CD4-positive, alpha-beta T cell (primary cell): ENCODE measurements at places on chromosomes 1 and 21.

GRCh38 chr1:238176441-238176840 lies 285.7 kb upstream of the ZP4 start:
- no peak for DNase-seq

DNA sequence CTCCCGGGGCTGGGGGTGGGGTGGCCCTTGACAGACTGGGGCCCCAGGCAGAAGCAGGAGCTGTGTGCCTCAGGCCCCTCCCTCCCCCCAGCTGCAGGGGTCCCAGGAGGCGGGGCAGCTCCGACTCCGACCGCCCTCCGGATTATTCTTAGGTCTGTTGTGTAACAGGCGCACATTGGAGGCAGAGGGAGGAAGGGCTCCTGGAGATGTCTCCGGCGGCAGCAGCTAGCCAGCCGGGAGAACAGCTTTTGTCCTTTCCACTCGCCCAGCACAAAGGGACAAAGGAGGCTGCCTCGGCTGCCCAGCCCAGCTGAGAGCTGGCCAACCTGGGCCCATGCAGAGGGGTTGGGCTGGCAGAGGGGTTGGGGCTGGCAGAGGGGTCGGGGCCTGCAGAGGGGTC lies 29.7 kb upstream of the PLCH2 start:
- no peak for DNase-seq

- DNase-seq, result no peak
Measured at GRCh38 chr1:246651012-246651695, 73.1 kb upstream of the SCCPDH start.

- no peak for DNase-seq
Measured at GRCh38 chr1:153397051-153397923, 6.4 kb upstream of the S100A8 start.

DNA sequence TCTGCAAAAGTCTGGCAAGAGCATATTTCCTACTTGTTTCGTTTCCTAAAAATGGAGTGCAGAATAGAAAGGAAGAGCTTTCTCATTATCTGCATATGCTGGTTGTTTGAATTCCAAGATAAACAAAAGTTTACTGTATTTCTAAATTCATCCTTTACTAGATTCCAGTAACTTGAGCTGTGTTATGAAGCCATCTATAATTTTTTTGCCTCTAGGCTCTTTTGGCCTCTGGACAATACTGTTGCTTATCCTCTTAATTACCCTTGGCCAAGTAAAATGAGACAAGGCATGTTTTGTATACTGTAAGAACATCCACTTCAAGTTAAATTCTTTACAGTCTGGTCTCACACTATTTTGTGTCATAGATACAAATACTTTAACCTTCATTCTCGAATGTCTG lies 45.6 kb upstream of the HFM1 start:
- DNase-seq, result no peak

DNA sequence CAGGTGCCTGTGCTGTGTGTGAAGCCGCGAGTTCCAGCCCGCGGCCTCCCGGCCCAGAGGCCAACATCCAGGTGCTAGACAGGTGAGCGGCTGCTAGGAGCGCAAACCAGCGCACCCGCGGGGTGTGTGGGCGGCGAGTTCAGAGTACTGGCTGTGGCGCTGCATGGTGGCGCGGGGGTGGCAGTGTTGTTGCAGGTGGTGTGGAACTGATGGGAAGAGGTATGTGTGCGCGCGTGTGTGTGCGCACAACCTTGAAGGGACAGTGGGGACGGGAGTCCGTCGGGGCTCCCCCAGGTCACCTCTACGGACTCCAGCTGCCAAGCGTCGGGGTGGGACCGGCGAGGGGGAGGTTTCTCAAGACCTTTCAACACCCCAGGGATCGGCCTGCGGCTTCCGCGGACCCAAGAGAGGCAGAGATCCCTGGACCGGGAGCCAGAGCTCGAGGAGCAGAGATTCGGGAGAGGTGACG lies 433 bp upstream of the DMBX1 start:
- DNase-seq, result peak; percentile 6

DNA sequence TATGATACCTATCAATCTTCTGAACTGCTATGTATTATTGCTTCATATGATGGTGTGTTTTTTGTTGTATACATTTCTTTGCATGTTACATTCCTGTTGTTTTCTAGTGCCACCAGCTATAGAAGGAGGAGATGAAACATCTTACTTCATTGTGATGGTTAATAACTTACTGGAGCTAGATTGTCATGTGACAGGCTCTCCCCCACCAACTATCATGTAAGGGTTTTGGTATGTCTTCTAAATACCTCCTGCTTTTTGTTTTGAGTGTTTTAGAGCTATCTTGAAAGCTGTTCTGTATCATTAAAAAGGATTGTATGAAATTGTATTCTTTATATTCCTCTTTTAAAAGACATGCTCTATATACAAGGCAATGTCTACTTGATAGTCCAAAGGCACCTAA lies 282.7 kb downstream of the HMCN1 start:
- no peak for DNase-seq

GRCh38 chr1:60342569-60342968 lies 269.0 kb upstream of the C1orf87 start:
- DNase-seq, result no peak

GRCh38 chr1:200242110-200243041 lies 167.5 kb downstream of the ZNF281 start:
- DNase-seq, result no peak

DNA sequence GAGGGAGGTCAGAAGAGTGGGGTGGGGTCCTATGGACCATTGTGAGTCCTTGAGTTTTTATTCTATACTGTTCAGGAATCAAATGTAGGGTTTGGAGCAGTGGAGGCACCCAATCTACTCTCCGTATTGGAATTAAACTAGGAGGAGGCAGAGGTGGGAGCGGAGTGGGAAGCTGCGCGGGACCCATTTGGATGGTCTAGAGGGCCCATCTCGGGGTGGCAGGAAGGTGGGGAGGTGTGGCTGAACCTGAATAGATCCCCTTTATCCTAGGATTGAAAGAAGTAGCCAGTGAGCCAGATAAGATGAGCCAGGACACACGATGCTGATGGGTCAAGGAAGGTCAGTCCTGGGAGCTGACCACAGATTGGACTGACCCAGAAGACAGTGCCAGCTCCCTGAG lies 325.8 kb downstream of the AJAP1 start:
- no peak for DNase-seq

DNA sequence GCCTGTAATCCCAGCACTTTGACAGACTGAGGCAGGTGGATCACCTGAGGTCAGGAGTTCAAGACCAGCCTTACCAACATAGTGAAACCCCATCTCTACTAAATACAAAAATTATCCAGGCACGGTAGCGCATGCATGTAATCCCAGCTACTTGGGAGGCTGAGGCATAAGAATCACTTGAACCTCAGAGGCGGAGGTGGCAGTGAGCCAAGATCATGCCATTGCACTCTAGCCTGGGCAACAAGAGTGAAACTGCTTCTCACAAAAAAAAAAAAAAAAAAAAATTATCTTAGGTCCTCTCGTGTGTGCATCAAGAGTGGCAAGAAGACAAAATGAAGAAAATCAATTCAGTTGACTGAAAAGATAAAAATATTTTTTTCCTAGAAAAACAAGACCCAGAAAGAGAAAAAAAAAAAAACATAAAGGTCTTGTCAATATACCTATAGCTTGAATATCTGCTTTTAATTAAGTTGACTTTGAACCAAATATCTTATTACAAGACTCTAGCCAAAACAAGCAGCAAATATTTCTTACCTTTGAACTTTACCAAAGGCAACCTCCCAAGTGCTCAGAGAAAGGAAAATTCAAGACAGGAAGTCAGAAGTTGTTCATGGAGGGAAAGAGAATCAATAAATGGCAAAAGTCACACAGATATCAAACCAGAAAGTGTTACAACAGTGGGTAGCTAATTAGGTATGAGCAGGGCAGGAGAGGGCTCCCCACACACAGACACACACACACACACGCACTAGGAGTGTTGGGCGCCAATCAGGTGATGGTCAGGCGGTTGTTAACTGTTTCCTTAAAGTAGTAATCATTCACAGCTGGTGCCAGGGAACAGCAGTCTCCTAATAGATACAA lies 29.6 kb downstream of the ITLN2 start:
- no peak for DNase-seq
